ENCODE measurements at places on chromosomes 3 and 15. TPM values are rescaled to one million over a fixed set of nuclear protein-coding genes. Genes with fewer than 3 reads are reported as not detected.

- DNase-seq = no peak
Measured at GRCh38 chr15:75718328-75718727, 5.7 kb upstream of the CSPG4 start.

SCAANT1 gene
- total RNA-seq = not detected

- no peak for DNase-seq
Measured at GRCh38 chr3:188229177-188229576, 75.2 kb downstream of the LPP start.

DNA sequence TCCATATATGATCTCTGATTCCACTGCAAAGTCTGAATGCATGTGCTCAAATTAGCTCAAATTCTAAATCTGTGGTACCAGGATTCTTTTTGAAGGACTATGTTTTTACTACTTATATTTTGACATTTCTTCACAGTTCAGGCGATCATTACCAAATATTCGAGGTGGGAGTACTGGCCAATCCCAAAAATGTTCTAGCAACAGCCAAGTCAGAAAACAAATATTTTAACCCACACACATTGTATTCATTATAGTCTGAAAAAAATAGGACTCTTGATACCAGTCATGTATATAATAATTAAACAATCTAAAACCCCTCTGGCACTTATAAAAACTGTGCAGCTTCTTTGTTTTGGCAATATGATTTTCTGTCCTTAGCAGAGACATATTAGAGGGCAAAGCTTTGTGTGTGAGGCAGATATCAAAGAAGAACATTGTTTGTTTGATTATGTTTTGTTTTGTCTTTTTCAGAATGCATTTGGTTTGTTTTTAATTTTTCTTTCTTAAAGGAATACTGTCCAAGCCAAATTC is 37.4 kb downstream of the FGF7 start:
- no peak for DNase-seq

DNA sequence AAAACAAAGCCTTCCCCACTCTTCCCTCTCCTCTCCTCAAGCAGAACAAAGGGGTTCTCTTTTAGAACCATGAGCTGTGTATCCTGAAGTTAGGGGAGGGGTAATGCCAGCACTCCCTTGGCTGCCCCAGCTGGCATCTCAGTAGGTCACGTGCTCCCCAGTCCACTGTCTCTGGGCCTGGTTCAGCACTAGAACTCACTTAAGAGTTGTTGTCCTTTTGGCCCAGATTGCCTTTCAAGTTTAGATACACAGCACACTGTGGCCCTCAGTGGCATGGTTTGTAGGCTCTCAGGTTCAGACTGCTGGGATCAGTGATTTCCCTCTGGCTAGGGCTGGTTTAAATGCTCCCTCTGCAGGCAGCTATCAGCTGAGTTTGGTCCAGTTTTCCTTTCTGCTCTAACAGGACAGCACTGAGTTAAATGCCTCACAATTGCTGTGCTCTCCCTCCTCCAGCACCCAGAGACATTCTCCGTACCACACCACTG is 188.4 kb upstream of the ST8SIA2 start:
- DNase-seq = no peak

TMEM207 gene
- not detected for total RNA-seq

- peak; percentile 70 for DNase-seq
Measured at GRCh38 chr15:63601026-63601703, 4.0 kb downstream of the FBXL22 start.

- DNase-seq = no peak
Measured at GRCh38 chr15:76840830-76841460, 64.2 kb downstream of the SCAPER start.

GRCh38 chr3:42430781-42431532 is 20.5 kb upstream of the LYZL4 start:
- DNase-seq = no peak

DNA sequence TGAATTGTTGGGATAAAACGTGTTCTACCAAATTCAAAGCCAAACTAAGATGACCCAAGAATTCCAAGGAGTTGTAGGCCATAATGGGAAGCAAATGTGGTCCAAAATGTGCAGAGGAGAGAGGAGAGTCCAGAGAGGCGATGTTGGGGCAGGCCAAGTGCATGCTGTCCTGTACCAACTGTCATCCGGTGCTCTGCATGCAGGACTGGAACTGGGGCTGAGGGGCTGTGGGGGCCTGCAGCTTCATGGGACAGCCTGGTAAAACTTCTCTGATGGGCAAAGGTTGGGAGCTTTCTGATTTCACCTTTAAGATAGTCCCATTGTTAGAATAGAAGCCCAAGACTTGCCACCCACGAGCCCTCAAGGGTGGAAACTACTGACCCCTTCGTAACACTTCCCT is 831.4 kb downstream of the AGBL1 start:
- DNase-seq = no peak

FMN1 gene
- total RNA-seq = 0.03 TPM

Data from activated CD4-positive, alpha-beta memory T cell treated with anti-CD3 and anti-CD28 coated beads, Interleukin-2, amount 10 ng/mL, durations not matched to agents 7 days and 5 days (primary cell).